Activated naive CD8-positive, alpha-beta T cell treated with anti-CD3 and anti-CD28 coated beads, Interleukin-2, amount 10 ng/mL, durations not matched to agents 7 days and 5 days (primary cell): ENCODE measurements at places on chromosomes 4 and X.
A peak's percentile ranks its signal among the peaks of the same experiment; 100 is the strongest.

- DNase-seq = no peak
Observed at GRCh38 chrX:140500441-140500840, 4.4 kb downstream of the SOX3 start.

DNA sequence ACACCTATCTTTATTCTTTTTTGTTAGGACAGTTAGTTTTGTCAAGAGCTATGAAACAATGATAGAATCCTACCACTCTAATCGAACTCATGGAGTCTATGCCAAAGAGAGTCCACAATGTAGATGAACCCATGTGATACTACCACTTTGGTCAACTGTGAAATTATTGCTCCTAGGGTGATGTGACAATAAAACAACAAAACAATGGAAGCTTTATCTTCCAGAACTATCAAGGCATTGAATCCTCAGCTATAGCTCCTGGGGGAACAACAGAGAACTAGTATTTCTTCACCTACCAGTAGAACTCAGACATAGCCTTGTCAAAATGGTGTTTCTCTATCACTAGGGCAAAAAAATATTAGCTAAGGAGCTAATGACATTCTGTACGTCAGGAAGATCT, 62.9 kb downstream of the SHROOM4 start:
- no peak for DNase-seq

DNA sequence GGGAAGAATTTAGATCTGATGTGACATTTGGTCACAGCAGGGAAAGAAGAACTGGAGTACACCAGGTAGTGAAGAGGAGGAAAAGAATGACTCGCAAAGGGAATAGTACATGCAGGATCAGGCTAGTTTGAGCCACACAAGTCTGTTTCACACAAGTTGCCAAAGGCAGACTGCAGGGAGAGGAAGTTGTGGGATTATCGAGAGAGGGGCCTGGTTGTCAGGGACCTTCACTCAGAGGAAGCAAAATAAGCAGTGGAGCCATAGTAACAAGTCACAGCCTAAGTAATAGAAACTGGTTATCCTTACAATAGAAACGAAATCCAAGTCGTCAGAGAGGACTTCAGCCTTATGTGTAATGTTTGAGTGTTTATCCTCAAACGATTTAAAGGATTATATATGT, 316.7 kb upstream of the HTR2C start:
- no peak for DNase-seq

DNA sequence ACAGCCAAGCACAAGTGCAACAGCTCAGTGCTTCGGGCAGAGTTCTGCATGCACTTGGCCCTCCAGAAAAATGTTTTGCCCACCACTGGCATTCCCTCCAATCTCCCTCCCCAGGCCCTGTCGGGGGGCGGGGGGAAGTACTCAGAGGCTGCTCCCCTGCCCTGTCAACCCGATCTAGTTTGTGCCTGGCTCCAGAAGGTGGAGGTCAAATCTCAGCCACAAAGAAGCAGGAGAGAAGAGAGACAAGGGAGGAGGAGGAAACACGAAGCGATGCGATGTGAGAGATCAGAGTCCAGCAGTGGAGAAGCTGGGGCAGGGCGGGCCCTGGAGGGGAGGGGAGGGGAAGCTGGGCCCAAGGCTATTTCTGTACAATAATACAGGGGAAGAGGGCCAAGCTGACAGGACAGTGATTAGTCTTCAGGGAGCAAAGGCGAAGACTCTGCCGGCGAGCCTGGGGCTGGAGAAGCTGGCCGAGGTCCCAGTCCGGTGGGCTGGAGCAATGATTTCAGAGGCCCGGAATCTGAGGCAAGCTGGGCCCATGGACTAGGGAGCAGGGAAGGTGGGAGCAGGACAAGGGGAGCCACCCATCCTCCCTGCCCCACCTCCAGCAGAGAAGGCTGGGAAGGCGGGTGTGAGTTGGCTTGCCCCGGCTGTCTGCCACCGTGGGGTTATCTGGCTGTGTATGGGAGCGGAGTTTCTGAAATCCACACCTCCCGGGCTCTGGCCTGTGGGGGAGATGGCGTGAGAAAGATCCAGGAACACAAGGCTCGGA, 167.1 kb downstream of the EFNB1 start:
- no peak for DNase-seq

GRCh38 chr4:73729534-73730165, 10.7 kb upstream of the CXCL8 start:
- no peak for DNase-seq

DNA sequence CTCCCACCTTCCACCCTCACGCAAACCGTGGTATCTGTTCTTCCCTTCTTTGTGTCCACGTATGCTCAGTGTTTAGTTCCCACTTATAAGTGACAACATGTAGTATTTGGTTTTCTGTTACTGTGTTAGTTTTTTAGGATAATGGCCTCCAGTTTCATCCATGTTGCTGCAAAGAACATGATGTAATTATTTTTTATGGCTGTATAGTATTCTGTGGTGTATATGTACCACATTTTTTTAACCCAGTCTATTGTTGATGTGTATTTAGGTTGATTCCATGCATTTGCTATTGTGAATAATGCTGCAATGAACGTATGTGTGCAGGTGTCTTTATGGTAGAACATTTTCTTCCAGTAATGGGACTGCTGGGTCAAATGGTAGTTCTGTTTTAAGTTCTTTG, 228.1 kb downstream of the FBXO8 start:
- no peak for DNase-seq

DNA sequence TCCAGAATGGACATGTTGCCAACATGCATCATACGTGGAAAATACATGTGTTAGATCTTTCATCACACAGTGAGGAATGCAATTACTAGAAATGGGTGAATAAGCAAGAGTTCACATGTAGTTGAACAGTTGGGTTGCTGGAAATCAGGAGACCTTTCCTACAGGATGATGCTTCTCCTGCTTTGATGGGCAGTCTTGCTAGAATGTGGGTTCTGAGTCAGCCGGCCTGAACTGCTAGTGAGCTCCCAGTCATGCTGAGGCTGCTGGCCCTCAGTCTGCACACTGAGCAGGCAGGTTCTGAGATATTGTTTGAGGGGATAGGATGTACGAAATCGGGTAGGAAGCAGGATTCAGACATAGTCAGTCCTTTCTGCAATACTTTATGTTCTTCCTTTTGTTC, 20.2 kb downstream of the MSL3 start:
- no peak for DNase-seq

DNA sequence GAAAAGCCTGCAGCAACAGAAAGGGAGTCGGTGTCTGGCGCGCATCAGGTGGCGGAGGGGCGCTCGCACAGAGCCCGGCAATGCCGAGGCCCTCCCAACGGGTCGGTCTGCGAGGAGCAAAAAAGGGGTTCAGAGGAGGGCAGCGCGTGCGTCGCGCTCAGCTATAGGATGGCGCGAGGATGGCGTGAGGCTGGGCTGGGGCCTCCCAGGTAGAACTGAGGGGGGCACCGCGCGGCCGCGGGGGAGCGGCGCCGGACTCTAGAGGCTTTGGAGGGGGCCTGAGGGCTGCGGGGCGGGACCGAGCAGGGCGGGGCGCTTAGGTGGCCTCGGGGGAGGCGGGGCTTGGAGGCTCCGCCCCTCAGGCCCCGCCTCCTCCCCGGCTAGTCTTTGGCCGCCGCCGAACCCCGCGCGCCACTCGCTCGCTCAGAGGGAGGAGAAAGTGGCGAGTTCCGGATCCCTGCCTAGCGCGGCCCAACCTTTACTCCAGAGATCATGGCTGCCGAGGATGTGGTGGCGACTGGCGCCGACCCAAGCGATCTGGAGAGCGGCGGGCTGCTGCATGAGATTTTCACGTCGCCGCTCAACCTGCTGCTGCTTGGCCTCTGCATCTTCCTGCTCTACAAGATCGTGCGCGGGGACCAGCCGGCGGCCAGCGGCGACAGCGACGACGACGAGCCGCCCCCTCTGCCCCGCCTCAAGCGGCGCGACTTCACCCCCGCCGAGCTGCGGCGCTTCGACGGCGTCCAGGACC, at the start of gene PGRMC1:
TSS of gene PGRMC1 (plus strand) at position 414 of the 751 bp plus-strand sequence. CDS start at position 493, 79 bp downstream.
- DNase-seq = peak; percentile 81

GRCh38 chr4:185734214-185734613, 77.8 kb downstream of the SORBS2 start:
- DNase-seq = no peak

GRCh38 chrX:25143596-25143995, 127.8 kb upstream of the ARX start:
- DNase-seq = no peak

- no peak for DNase-seq
Observed at GRCh38 chrX:136909706-136910564, 29.4 kb upstream of the RBMX start.

DNA sequence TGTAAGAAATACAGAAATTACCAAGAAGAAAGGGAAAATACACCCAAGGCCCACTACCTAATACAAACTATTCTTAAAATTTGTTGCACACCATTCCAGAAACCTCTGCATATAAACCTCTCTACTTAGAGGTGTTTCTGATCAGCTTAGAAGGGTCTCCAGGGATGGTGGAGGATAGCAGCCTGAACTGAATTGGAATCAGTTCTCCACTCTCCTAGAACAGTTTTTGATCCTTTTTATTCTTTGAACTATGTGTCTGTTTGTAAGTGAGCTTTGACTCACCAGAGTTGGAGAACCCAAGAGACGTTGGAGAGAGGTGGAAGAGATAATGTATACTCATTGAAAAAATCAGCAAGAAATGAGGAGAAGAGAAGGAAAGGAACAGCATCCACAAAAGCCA, 96.6 kb upstream of the OTUD4 start:
- DNase-seq = no peak

- no peak for DNase-seq
Observed at GRCh38 chr4:40254608-40255392, 58.0 kb downstream of the RHOH start.

DNA sequence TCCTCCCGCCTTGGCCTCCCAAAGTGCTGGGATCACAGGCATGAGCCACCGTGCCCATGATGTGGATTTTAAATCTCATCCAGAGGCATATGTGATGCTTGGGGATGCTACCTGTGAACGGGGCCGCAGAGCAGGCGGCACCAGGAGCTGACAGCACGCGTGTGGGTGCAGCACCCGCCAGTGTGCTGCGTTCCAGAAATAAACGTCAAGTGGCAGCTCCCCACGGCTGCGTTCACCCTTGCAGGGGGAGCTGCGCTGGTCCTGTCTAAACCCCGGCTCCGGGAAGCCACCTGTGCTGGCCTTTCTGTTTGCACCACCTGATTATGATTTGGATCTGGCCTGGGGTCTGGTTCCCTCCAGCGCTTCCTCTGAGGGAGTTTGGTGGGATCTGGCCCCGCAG, 77.8 kb downstream of the SORCS2 start:
- no peak for DNase-seq

- no peak for DNase-seq
Observed at GRCh38 chr4:67087897-67088296, 457.4 kb downstream of the CENPC start.

GRCh38 chr4:189921058-189921457, 19.6 kb upstream of the FRG1 start:
- no peak for DNase-seq

- DNase-seq = no peak
Observed at GRCh38 chr4:150867148-150867547, 147.9 kb downstream of the LRBA start.

- DNase-seq = no peak
Observed at GRCh38 chrX:139179592-139179991, 350.9 kb upstream of the F9 start.

GRCh38 chr4:118904935-118905334, 16.3 kb downstream of the SYNPO2 start:
- no peak for DNase-seq

GRCh38 chr4:108168671-108169523, at the start of gene LEF1:
TSS of gene LEF1 (minus strand) at chr4:108168932. CDS start at chr4:108167767, 1,165 bp downstream.
- DNase-seq = peak; percentile 83

DNA sequence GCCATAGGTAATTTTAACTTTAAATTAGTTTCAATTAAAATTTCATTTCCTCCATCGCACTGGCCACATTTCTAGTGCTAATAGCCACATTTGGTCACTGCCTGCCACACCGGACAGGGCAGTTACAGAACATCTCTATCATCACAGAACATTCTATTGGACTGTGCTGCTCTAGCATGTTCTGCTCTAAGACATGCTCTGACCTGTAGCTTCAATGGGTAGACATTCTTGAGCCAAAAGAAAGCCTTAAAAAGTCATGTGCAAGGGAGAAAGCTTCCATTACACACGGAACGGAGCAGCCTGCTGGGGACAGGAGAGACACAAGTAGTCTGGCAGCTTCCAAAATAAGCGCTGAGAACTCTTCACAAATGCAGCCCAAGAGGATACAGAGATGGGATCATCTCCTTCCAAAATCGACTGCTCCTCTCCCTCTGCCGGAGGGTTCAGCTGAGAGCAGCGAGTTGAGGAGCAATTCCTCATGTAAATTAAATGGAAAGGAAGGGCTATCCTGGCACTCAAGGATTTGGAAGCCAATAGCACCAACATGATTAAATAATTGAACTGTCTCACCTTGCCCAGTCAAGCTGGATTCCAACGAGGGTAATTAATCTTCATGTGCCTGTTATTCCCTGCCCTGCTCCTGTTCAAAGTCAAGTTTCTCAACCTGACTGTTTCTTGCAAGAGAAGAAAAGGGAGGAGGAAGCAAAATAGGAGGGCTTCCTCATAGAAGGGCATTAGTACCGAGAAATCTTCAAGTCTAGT, 336.4 kb upstream of the NOCT start:
- DNase-seq = no peak

- no peak for DNase-seq
Observed at GRCh38 chr4:40143926-40144508, 52.8 kb upstream of the RHOH start.

GRCh38 chrX:119389871-119390501, 9.2 kb upstream of the SLC25A43 start:
- DNase-seq = no peak

- DNase-seq = no peak
Observed at GRCh38 chr4:10466161-10466560, 8.9 kb upstream of the ZNF518B start.

- DNase-seq = no peak
Observed at GRCh38 chr4:121484633-121485032, 103.8 kb upstream of the QRFPR start.

DNA sequence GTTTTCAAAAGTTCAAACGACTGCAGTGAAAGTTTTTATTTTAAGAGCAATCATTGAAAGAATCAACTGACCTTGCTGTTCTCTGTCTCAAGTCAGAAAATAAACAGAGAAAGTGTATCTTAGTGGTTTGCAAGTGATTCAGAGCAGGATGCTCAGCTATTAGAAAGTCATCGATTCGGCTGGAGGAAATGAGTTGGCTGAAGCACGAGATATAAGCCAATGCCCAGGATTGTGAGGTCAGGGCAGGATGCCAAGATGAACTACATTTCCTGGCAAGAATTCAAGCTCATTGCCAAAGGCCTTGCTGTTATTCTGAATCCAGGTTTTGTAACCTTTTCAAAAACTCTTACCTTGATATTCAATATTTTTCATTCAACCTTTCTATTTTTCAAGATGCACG, 541.4 kb upstream of the BOD1L1 start:
- no peak for DNase-seq

- no peak for DNase-seq
Observed at GRCh38 chr4:160423879-160424451, 1321.1 kb downstream of the RAPGEF2 start.

DNA sequence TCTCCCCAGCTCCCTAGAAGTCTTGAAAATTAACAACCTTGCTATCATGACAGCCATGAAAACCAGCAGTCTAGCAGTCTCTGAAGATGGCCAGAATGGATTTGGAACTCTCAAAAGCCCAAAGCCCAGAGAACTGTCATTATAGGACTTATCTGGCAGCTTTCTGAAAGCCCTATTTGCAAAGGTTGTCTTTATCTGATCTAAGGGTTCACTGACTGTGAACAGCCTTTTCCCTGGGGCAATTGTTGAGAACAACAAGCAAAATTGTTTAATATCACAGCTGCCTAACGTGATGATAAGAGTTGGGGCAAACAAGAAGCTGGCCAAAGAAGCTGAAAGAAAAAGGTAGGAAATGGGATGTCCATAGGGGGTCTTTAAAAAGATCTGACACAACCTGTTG, 20.9 kb upstream of the KLHL8 start:
- no peak for DNase-seq

GRCh38 chr4:13355111-13355880, 128.8 kb downstream of the RAB28 start:
- no peak for DNase-seq
